CD4-positive, alpha-beta T cell (primary cell): ENCODE measurements at places on chromosomes 3 and 15.

- DNase-seq: no peak
Measured at GRCh38 chr3:120177151-120177550, 82.9 kb upstream of the GSK3B start.

DNA sequence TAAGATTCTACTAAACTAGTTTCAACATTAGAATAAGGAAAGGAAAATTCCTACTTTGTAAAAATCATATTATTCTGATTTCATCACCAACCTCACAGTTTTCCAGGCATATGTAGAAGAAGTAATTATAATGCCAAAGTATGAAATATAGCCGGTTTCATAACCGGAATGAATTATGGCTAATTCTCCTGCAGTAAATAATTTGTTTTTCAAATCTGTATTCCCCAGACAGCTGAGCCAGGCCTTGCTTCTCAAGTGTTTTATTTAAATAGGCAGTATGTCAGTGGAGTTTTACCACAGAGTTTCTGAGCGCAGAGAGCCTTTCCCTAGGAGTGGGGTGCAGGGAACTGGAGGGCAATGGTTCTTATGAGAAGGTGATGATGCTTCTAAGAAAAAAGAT lies 8.7 kb upstream of the CPA3 start:
- DNase-seq: no peak

GRCh38 chr3:152403632-152404066 lies 134.9 kb downstream of the MBNL1 start:
- DNase-seq: no peak

GRCh38 chr15:23002920-23003319 lies 22.8 kb upstream of the CYFIP1 start:
- DNase-seq: no peak

DNA sequence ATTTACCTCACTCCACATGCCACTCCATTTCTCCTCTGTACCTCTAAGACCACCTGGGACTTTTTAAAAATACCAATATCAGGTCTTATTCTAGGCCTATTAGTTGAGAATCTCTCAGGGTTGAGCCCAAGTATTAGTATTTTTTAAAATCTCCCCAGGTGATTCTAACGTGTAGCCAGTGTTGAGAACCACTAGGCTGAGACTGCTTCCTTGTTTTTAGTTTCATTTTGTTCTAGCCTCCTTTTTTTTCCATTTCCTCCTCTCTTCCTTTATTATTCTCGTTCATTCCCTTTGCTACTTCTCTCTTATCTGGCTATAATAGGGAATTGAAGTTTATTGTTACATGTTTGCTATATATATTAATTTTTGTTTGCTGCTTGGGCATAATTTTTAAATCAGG lies 217.8 kb upstream of the CD96 start:
- no peak for DNase-seq

- no peak for DNase-seq
Measured at GRCh38 chr3:4067893-4068292, 235.3 kb upstream of the SETMAR start.

GRCh38 chr15:49830391-49830790 lies 209.5 kb downstream of the DTWD1 start:
- no peak for DNase-seq

DNA sequence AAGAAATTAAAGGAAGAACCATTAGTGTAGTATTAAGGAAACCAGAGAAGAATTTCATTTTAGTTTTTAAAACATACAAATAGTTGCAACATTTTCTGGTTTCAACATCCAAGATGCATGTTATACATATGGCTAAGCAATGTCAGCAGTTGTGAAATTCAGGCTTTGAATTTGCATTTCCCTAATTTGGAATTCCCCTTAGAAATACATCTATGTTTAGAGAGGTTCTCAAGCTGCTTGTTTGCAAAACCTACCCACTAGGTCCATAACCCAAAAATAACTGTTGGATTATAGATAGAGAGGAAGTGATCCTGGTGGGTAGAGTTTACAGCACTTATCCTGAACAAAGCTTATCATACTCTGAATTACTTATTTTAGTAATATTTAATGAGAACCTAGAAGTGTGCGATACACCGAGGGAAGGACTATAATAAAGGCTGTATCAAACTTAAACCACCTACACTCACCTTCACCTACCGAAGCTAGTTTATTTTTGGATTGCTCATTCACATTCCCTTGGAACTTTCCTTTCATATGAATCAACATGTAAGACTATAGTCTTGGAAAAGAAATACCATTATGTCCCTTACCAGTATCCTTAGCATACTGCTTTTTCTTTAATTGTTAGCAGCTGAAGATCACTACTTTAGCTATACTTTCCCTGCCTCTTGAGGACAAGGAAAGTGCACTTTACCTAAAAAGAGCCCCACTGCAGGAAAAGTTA lies 60.6 kb downstream of the CHAC1 start:
- DNase-seq: no peak

- DNase-seq: no peak
Measured at GRCh38 chr3:157487339-157487738, 15.9 kb downstream of the VEPH1 start.

GRCh38 chr15:73787621-73788020 lies 34.5 kb upstream of the INSYN1 start:
- DNase-seq: no peak

GRCh38 chr3:88535563-88535962 lies 385.8 kb downstream of the C3orf38 start:
- no peak for DNase-seq

GRCh38 chr3:146203776-146204175 lies 42.8 kb upstream of the PLOD2 start:
- DNase-seq: no peak

GRCh38 chr15:67240235-67241131 lies 14.0 kb downstream of the AAGAB start:
- DNase-seq: peak; percentile 7

DNA sequence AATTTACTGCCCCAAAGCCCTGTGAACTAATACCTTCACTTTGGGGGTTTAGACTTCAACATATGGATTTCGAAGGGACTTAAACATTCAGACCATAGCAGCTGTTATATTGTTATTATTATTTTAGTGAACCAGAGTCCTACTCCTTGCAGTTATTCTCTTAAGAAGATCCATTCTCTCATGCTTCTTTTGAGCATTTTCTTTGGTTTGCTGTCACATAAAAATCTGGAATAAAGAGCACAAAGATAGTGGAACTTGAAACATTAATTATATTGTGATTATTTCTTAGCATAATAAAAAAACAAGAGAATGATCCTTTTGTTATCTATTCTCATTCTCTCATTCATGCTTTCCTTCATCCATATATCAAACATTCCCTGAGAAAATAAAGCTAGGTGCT lies 166.4 kb upstream of the GBE1 start:
- no peak for DNase-seq

DNA sequence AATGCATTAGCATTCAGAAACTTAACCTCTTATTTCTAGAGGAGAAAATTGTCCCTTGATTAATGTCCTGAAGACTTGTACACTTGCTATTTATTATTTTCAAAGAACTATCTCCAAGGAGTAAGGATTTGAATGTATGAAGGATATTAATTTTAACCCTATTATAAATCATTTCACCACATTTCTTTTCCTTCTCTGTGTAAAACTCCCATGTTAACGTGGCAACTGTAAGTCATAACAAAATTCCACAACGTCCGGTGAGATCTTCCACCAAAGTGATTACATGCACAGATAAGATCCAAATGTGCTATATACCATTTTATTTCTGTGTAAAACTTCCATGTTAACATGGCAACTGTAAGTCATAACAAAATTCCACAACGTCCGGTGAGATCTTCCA lies 229.1 kb upstream of the ARHGEF26 start:
- no peak for DNase-seq

DNA sequence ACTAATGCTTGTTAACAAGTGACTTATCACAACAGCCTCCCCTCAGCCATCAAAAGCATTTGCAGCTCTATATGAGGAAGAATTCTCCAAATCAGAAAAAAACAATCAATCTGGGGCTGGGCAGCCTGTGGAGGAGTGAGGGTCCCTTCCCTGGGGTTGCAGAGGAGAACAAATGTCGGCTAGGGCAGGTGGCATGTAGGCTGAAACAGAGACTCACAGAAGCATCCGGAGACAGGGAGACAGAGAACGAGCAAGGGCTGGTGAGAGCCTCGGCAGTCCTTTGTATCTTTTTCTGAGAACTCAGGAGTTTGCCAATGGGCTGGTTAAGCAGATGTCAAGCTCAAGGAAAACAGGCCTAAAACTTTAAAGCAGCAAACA lies 15.8 kb downstream of the ITGA11 start:
- no peak for DNase-seq

DNA sequence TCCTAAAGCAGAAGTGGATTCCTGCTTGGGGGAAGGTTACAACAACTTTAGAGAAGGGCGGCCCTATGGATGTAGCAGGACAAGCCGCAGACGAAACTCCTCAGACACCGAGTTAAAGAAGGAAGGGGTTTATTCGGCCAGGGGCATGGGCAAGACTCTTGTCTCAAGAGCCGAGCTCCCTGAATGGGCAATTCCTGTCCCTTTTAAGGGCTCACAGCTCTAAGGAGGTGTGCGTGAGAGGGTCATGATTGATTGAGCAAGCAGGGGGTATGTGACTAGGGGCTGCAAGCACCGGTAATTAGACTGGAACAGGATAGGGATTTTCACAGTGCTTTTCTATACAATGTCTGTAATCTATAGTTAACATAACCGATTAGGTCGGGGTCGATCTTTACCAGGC lies 879 bp upstream of the PDHB start:
- no peak for DNase-seq

GRCh38 chr3:47407896-47408838 lies 27.3 kb downstream of the PTPN23 start:
- no peak for DNase-seq

DNA sequence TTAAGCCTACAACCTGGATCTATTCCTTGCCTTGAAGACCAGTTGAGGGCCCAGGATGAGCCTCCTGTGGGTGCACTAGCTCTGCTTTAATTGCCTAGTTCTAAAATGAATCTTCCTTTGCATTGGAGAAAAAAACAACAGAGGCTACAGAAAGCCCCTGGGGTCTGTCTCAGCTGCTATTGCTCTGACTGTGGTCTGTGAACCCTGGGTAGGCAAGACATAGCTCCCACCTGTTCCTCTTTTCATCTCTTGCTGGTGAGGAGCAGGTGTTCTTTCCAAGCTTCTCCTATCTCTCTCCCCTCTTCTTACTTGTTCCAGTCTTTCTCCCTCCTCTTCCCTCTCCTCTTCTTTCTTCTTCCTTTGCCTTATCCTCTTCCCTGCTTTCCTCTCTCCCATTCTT lies 28.8 kb downstream of the RBP2 start:
- no peak for DNase-seq

GRCh38 chr3:158845765-158846350 lies 44.0 kb downstream of the MFSD1 start:
- DNase-seq: peak; percentile 61

GRCh38 chr3:143351895-143352608 lies 232.5 kb downstream of the CHST2 start:
- no peak for DNase-seq

DNA sequence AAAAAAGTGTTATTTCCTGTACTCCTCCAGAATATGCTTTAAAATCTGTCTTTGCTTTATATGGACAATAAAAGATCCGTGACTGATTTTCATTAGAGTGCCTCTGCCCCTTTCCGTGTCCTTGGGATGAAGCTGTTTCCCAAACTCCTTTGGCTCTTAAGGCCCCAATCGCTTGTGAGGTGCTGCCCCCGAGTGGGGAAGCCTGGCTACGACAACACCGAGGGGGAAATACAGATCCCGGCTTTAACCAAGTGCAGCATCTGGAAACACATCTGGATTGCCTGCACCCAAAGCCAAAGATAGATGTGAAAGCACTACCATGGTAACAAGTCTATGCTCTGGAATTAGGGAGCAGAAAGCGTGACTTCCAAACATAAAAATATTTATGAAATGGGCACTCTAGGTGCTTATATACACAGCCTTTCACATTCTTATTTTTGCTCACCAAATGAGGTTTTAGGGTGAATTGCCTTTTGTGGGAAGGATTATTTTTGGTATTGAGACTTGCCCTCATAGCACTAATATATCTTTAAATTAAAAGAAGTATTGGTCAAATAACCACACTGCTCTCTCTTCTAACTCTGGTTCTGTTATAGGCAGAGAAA lies 40.6 kb upstream of the ADCY5 start:
- DNase-seq: peak; percentile 17

DNA sequence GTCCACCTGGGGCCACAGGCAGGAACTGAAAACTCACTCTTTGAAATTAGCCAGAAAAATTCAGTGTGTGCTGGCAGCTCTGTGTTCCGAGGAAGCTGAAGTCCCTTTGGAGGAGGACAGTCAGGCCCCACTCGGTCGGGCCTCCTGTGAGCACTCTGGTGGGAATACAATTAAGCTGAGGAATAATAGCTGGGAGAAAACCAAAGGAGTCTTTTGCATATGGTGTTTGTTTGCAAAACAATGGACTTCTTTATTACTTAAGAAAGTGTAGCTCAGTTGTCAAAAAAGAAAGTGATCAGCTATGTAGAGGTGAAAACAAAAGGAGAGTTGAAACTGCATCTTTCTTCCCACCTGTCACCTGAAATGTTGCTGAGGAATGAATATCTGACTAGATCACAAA lies 202.5 kb downstream of the MEIS2 start:
- DNase-seq: no peak

GRCh38 chr3:128619146-128619890 lies 31.3 kb downstream of the RPN1 start:
- peak; percentile 14 for DNase-seq

DNA sequence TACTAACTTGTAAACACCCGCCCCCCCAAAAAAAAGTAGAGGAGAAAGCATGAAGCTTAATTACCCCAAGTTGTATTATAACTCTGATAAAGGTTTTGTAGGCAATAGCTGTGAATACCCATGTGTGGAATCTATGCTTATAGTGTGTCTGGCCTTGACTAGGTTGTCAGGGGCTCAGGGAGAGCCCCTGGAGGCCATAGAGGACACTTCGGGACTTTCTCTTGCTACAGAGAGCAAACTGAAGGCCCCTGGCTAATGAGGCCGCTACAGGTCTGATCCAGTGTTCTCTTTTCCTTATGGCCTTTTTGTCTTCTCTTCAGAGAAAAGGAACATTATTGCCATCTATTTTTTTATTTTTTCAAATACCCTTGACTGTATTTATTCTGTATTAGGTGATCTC lies 19.1 kb upstream of the SCAANT1 start:
- DNase-seq: no peak

DNA sequence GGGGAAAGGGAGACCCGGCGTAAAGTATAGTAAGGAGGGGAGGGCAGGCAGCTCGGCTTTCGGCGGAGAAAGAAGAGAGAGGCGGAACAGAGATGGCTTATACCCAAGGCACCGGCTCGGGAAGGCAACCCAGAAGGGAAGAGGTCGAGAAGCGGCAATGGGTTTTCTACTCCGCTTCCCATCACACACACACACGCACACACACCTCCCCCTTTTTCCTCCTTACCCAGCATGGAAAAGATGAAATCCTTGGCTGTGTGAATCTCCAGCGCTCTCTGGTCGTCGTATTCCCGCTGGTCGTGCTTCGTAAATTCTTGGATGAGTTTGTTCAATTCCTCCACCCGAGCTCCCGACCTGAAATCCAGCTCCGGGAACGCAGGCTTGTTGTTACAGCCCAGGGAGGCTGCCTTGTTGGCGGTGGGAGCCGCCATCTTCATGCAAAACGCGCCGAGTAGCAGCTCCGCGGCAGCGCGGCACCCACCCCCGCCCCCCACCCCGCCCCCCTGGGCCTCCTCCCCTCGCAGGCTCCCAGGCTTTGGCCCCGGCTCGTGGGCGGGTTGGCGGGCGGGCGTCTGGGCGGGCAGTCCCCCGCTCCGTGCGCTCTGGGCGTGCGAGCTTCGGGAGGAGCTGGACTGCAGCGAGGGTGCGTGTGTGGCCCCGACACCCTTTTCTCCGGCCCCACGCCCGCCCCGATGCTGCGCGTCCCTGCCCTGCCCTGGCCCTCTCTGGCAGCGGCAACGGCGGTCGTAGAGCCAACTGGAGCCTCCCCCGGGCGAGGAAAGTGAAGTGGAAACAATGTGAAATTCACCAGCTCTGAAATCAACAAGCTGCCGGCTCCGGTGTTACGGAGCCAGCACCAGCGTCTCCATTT lies at the start of gene MB21D2:
MB21D2 (minus strand) TSS at position 453 of the 871 bp plus-strand sequence; CDS start at position 437, 16 bp downstream.
- DNase-seq: peak; percentile 45
